Endothelial cell of umbilical vein (primary cell): ENCODE measurements at places on chromosomes 5 and 9.
A peak's percentile ranks its signal among the peaks of the same experiment; 100 is the strongest.

DNA sequence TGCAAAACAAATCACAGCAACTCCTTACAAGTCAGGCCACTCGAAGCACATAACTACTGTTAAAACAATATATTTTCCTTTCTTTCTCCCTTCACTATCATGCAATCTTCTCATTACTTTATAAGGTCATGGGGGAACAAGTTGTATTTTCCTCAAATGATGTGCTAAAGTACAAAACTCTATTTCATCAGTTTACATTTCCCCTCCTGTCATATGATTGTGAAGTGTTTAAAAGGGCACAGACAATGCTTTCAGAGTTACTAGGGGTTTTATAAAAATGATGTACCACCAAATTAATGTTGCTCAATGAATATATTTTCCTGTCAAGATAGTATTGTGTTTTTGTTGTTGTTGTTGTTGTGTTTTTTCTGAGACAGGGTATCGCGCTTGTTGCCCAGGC is 34.1 kb downstream of the MAPKAP1 start:
- DNase-seq = no peak

DNA sequence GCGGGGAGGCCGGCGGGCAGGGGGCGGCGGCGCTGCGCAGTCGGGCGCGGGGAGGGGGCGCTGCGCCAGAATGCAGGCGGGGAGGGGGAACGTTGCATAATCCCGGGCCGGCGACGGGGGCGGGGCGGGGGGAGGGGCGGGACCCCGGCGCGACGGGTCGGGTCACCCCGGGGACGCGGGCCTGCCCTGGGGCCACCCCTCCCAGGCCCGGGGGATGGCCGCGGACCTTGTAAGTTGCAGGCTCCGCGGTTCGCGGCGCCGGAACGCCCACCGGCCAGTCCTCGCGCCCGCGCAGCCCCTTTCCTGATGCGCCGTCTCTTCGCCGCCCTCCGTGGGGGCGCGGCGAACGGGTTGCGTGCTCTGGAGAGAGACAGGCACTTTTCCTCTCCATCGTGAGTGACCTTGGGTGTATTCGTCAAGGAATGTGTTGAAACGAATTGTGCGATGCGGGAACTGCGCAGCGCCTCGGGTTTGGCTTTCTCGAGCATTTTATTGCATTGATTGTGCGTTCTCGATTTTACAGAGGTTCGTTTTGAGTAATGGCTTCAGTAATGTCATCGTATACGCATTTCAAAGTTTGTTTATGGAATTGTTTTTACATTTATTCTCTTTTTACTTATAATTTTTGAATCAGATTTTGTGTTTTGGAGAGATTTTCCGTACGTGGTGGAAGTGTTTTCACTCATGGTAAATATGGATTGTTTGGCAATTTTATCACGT is 802 bp downstream of the SPIN1 start:
- peak; percentile 71 for DNase-seq

GRCh38 chr9:71514344-71514975 is 253.9 kb downstream of the CEMIP2 start:
- no peak for DNase-seq

DNA sequence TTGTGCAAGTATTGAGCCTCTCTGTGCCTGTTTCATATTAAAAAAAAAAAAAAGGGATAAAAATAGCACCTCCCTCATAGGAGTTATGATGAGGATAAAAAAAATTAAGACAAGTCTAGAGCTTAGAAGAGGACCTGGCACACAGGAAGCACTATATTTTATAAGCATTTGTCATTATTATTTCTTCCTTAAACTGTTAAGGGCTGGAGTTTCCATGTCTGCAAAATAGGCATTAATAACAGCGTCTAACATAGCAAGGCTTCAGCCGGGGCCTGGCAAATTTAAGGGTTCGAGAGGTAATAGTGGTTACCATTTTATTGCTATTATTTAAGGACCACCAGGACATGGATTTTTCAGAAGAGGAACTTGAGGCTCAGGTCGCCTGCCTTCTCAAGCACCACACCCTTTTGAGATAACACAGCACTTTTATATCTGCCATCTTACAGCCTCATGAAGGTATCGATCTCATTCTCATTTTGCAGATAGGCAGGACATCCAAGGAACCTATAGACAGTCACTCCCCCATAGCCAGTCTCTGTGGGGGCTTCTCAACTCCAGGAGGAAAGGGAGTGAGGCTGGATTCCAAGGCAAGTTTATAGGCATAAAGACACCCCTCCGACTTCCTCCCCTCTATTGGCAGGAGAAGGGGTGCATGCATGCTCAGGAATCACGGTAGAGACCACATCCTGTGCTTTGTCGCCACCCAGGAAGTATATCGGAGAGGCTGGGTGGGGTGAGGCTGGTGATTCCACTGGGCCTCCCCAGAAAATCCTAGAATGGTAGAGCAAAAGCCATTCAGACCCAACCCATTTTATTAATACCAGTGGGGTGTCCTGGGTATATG is 2.4 kb downstream of the ANXA6 start:
- no peak for DNase-seq

- DNase-seq = no peak
These were observed 100.1 kb downstream of the PHF2 start for GRCh38 chr9:93676310-93677047.

GRCh38 chr5:132114150-132115121 is 40.8 kb downstream of the CSF2 start:
- DNase-seq = no peak

DNA sequence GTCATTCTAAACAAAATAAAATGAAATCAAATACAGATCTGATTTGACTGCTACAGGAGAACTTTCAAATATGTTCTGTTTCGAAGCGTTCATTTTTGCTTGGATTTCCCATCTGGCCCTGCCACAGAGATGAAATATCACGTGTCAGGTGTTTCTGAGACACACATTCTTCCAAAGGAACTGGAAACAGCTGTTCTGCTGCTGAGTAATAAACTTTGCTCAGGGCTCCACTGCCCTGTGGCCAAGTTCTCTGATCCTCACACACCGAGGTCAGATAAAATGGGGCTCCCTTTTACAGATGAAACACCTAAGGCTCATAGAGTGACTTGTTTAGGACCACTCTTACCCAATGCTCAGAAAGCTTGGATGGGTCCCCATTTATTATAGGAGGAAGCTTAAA is 42.5 kb downstream of the FRMPD1 start:
- no peak for DNase-seq

- DNase-seq = no peak
These were observed 15.2 kb downstream of the SH3GLB2 start for GRCh38 chr9:129012893-129013448.

- peak; percentile 38 for DNase-seq
These were observed 674 bp downstream of the TSPAN17 start for GRCh38 chr5:176647843-176648473.

DNA sequence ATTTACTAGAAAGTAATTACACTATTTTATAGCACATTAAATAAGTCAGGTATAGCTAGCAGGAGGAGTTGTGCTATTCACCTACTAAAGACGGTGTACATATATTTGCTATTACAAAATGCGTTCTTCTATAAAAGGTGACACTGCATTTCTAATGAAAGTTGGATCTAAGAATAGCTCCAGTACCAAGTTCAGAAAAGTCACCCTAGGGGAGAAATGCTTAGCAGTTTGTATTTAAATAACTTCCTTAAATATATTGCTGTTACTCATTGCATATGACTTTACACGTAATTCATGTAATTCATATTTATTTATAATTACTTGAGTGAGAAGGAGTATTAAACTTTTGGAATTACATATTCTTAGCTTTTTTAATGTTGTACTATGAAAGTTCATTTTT is 7.0 kb upstream of the SUB1 start:
- DNase-seq = no peak

DNA sequence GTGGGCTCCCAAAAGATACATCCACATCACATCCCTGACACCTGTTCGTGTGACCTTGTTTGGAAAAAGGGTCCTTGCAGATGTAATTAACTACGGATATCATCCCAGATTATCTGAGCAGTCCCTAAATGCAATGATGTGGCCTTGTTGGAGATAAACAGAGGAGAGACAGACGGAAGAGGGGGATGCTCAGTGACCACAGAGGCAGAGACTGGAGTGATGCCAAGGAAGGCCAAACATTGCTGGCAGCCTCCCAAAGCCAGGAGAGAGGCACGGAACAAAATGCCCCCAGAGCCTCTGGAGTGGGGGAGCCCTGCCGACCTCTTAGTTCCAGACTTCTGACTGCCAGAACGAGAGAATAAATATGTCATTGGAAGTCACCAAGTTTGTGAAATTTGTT is 15.0 kb upstream of the VAV2 start:
- no peak for DNase-seq

GRCh38 chr9:13364271-13365000 is 84.9 kb upstream of the MPDZ start:
- DNase-seq = no peak

GRCh38 chr5:81156732-81157131 is 76.4 kb upstream of the CKMT2 start:
- DNase-seq = no peak

DNA sequence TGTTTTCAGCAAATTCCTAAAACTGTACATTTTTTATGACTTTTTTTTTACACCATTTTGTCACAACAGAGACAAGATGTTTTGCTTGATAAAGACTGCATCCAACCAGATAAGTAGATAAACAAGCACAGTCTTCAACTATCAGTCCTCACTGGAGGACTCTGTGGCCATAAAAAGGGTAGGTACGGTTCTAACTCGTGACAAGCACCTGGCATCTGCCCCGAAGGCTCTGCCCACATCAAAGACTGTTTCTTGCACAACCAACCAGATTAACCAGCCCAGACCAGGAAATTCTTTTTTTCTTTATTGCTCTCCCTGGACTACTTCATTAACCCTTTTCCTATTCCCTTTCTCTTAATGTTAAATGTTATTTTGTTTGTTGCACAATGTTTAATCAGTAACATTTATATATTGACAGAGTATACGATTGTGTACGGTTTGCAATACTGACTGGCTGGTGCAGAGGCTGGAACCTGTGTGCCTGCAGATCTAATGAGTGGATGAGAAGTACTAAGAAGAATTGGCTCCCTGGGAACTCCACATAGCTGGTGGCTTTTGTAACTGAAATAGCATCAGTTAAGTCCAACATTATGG is 74.1 kb downstream of the SERINC5 start:
- no peak for DNase-seq

GRCh38 chr9:136861874-136862457 is 4.1 kb downstream of the EDF1 start:
- no peak for DNase-seq

- no peak for DNase-seq
These were observed 14.2 kb downstream of the SPARC start for GRCh38 chr5:151672516-151672915.

GRCh38 chr5:4275232-4275631 is 679.6 kb downstream of the IRX1 start:
- no peak for DNase-seq

GRCh38 chr9:116345817-116346216 is 192.2 kb downstream of the PAPPA start:
- no peak for DNase-seq

- no peak for DNase-seq
These were observed 376.7 kb downstream of the DNAH5 start for GRCh38 chr5:13567819-13568218.

DNA sequence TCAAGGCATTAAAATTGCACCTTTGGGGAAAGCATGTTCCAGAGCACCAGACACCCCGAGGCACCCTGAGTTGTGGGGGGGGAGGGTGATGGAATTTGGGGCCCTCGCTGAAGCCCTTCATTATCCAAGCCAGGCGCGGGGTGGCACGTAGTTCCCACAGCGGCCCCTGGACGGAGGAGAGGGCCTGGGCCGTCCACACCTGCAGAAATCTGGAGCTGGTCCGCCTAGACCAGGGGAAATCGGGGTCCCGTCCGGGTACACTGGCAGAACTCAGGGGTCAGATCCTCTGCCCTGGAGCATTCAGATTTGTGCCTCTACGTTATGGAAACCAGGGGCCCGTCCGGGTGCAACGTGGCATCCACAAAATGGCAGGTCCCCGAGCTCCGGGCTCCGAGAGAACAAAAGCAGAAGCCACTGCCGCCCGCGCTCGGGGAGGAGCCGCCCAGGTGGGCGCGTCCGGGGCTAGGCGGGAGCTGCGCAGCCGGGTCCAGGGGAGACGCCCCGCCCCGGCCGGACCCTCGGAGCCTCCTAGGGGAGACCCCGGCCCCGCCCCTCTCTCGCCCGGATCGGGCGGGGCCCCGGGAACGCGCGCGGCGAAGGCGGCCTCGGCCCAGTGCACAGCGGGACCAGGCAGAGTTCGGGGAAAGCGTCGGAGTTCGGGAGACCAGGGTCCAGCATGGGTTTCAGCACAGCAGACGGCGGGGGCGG is at the start of gene PLEKHG4B:
PLEKHG4B (plus strand) TSS at position 613 of the 708 bp plus-strand sequence; CDS start at position 677, 64 bp downstream.
- DNase-seq = no peak

- no peak for DNase-seq
These were observed 249.6 kb downstream of the PDZD2 start for GRCh38 chr5:31888564-31888963.

- no peak for DNase-seq
These were observed 7.1 kb downstream of the ACTL7A start for GRCh38 chr9:108869092-108869725.

DNA sequence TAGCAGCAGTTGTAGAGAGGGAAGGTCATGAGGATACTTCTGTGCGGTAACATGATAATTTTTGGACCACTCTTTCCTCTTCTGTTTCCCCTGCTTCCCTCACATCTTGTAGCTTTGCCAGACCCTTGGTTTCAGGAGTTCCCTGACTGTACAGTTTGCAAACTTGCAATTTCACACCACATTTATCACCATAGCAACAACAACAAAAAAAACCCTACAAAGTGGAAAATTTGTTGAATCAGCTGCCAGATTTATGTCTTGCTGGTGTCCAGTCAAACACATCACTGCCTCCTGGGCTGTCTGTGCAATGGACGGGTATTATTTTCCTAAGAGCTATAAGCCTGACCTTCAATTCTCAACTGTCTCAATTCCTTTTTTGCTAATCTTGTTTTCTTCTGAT is 751.6 kb downstream of the TLR4 start:
- no peak for DNase-seq

DNA sequence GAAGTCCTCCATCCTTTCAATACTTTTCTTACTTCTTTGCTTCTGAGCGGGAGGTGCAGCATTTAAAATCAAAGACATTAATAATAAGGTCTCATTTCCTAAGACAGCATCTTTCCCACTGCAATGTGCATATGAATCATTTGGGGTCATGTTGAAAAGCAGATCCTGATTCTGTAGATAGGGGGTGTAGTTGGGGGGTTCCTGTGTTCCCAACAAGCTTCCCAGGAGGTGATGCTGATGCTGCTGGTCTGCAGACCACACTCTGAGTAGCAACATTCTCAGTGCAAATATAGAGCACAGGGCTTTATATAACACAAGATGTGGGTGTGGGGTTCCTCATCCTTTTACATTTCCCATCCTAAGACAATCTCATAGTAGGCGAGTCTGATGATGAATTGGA is 126.5 kb upstream of the PALM2AKAP2 start:
- DNase-seq = no peak
